ENCODE measurements at places on chromosomes 12 and 14.

- no peak for DNase-seq
Measured at GRCh38 chr12:54991991-54992375, 7.4 kb upstream of the TESPA1 start.

DNA sequence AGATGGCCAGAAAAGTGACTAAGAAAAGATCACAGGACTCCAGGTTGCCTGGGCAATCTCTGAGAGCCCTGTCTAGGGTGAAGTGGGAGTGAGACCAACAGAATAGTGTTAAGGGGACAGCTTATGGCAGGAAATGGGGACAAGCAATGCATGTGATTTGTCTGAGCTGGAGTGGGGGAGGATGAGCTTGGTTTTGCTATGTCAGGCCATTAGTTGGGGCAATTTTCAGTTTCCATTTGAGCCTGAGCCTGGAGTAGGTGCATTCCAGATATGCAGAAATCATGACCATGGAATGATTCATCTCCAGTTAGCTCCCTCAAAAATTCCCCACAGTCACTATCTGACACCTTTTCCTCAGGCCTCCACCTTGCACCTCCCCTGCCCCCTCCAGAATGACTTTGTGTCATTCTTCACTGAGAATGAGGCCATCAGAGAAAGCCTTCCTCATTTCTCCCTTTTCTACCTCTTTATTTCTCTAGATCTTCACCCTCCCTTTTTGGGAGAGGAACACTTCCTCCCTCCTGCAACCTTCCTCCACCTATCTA lies 150.9 kb upstream of the PLEKHG7 start:
- no peak for DNase-seq

- no peak for DNase-seq
Measured at GRCh38 chr12:119911182-119911581, 34.1 kb upstream of the CIT start.

DNA sequence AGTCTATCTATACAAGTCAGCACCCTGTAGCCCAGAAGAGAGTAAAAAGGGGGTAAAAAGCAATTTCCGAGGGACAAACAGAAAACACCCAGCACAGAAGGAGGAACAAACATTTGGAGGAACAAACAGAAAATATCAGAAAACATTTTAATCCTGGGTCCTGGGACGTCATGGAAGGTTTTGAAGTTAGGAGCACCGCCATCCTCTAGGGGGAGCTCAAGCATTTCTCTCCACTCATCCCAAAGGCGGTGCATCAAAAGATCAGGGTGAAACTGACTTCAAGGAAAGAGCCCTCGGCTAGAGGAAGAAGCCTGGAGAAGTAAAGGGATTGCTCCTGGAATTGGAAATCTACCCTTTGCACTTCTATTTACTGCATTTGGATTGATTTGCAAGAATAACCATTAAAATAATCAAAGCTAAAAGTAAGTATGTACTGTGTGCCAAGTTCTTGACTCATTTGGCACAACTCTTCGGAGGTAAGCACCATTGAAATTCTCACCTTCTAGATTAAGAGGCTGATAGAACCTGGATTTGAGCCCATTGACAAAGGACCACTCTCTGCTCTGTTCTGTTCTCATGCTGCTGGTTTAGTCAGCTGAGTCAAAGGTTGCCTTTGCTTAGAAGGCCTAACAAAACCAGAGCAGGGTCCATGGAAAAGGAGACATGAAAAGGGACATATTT lies 17.2 kb upstream of the POC1B start:
- no peak for DNase-seq

- no peak for DNase-seq
Measured at GRCh38 chr14:102027951-102028350, 58.9 kb downstream of the HSP90AA1 start.

GRCh38 chr14:52690983-52691760 lies 4.2 kb downstream of the ERO1A start:
- no peak for DNase-seq

DNA sequence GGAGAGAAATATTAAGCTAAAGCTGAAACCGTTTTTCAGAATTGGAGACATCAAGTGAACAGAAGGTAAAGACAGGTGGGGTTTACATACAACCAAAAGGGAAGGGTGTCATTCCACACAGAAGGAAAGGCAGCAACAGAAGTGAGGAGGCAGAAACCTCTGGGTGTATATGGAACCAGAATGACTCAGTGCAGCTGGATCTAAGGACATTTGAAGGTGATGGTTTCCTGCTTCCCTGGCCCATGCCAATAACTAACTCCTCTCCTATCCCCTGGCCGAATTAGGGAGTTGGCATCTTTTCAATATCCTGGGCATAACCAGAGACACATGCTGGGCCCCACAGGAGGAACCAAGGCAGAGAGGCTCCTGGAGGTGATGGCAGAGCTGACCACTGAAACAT lies 8.4 kb downstream of the NCKAP5L start:
- no peak for DNase-seq

- DNase-seq, result no peak
Measured at GRCh38 chr14:76939015-76939742, 89.3 kb downstream of the IRF2BPL start.

- DNase-seq, result no peak
Measured at GRCh38 chr12:126171937-126172559, 1106.8 kb downstream of the AACS start.

DNA sequence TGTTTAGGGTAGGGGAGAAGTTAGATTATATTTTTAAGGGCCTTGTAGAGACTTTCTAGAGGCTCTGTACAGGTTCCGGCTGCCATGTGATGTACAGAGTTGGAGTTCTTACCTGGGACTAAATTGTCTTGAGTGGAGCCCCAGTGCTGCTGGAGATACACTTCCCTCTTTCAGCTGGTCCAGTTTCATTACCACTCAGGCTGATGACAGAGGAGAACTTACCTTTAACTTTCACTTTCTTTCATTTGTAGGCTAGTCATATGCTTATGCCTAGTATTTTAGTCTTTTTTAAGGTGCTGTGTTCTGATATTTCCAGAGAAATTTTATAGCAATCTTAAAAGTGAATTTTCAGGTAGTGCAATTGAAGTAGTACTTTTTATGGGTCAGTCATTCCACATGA lies 117.3 kb downstream of the ERC1 start:
- no peak for DNase-seq

DNA sequence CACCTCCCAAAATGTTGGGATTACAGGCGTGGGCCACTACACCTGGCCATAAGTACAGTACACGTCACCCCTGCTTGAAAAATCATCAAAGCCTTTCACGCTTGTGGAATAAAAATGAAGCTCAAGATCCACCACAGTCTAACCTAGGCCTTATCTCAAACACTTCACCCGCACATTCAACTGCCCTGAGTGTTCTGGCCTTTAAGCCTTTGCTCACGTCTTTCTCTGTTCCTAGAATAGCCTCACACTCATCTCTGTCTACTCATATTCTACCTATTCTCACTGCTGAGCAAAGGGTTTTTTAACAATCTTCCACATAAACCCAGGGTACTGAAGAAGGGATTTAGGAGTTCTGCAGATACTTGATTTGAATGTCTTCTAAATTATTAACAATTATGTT lies 9.9 kb downstream of the CALCOCO1 start:
- no peak for DNase-seq

DNA sequence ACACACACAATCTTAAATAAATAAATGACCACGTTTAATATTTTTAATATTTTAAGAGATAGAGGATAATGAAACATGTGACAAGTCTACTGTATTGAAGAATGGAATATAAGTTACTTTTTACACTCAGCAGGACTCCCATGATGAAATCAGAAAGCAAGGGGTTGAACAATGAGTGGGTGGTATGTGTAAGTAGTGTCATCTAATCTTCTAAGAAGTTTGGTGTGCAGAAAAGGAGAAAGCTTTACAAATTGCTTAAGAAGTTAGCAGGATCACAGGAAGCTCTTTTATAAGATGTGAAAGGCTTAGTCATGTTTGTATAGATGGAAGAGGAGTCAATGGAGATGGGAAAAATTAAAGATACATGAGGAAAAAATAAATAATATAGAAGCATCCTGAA lies 47.8 kb downstream of the SLC15A5 start:
- no peak for DNase-seq

DNA sequence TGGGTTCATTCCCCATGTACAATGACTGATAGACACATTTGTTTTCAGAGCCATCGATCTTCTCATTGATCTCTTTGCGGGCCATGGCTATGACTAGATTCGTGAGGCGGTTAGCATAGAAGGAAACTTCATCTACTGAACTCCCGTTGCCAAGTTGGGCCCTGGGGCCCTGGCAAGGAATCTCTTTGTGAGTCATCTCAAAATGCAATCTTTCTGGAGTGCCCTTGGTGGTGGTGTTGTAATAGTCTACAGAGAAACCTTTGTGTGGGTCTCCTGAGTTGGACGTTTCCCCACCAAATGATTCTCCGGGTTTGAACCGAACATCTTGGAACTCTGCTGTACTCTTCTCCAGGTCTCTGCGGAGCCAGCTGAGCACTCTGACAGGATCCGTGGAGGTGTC lies 20.4 kb downstream of the AKAP3 start:
- no peak for DNase-seq

DNA sequence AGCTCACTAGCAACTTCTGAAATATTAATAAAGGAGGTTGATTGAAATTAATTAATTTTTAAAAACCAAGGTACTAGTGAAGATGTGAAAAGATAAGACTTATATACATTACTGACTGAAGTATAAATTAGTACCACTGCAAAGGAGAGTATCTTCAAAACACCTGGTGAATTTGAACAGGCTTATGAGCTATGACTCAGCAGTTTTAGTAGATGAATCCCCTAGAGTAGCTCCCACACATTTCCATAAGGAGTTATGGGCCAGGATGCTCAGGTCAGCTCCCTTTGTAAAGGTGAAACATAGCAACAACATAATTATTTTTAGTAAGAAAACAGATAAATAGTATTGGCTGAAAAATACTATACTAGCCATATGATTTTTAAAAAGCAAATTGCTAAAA lies 218.6 kb downstream of the SYT1 start:
- DNase-seq, result no peak

DNA sequence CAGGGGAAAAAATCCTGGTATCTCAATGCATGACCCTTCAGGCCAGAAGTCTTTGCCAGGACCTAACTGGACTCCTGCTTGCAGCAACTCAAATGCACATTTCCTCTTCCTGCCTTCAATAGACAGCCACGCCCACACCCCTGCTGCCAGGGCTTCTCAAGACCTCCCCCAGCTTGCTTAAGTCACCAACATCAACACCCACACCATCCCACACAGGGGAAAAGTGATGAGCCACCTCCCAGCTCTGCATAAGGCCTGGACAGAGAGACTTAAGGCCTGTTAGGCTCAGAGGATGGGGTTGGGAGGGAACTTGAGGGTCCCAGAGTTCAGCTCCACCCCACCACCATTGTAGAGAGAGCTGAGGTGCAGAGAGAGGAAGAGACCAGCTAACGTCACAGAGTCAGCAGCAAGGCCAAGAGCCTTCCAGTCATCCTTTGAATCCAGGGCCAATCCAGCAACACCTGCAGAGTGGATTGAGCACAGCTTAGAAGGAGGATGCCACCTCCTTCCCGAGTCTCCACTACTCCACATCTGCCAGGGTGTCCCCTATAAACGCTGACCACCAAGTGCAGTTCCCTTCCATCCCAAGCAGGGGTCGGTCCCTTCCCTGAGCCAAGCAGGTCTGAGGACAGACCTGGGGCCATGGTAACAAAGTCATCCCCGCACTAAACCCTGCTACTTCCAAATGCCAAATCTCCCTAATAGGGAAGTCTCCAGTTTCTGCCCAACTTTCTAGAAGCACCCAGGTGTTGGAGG lies 50.0 kb downstream of the KDM2B start:
- DNase-seq, result peak; percentile 48

DNA sequence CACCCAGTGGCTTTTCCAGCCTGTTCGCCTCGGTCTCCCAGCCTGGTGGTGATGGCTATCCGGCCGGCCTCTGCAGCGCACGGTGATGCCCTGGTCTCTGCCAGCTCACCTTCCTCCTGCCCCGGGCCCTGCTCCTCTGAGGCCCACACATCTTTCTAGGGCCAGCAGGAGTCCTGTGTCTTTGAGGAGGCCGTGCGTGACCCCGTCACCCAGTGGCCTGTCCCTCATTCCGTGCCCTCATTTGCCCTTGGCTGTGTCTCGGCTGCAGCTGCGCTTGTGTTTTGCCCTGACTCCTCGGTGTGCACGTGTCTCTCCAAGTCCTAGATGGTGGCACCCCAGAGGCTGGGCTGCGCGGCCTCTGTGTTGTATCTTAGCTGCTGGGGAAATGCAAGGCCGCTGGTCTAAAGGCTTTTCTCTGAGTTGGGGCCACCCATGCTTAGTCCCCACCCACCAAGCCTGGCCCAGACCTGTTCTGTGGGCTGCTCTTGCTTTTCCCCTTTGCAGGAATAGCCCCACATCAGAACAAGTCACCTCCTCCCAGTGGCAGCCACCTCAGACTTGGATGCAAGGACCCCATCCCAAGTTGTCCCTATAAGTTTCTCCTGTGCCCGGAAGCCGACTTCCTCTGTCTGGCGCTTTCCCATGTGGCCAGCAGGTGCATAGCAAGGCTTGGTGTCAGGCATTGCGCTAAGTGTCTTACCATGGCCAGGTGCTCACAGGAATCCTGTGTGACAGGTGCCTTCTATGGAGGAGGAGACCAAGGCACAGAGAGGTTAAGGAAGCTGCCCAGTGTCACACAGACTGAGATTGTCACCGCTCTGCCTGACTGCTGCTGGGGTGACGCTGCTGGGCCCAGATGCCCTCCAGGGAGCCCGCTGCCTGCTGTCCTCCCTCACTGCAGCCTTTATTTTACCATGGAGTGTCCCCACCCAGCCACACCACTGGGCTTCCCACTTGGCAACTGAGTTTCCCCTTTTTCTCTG lies 64.5 kb downstream of the TSPAN9 start:
- DNase-seq, result no peak

DNA sequence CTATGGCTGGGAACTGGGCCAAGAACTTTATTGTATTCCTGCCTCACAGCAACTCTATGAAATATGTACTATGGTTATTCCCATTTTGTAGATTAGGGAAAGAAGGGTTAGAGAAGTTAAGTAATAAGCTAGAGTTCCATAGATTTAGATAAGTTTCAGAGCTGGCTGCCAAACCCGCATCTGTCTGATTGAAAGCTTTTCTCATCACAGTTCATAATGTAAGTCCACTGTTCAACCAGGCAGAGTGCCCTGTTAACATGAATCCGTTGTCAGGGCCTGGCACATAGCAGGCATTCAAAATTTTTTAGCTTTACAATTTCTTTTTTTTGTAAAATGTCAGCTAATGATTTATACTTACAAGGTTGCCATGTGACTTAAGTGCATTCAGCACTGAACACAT lies 467.3 kb downstream of the NRXN3 start:
- DNase-seq, result no peak

DNA sequence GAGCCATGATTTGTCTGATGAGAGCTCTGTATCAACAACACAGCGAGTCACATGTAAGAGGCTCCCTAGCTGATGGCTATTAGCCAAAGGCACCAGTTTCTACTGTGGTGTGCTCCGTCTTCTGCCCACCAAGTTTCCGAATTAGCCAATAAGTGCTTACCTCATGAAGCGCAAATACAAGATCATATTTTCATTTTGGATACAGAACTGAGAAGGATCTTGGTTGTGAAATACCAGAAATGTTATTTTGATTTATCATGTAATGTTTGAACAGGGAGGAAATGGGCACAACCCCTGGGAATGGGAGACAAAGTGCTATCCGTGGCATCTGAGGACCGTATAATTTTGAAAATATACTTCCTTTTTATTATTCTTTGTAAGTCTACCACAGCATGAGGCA lies 234.3 kb downstream of the DACT1 start:
- no peak for DNase-seq

- DNase-seq, result no peak
Measured at GRCh38 chr12:112096667-112097066, 11.9 kb downstream of the NAA25 start.

GRCh38 chr12:76341436-76342030 lies 6.7 kb downstream of the BBS10 start:
- DNase-seq, result no peak
